GM18507 (cell line): ENCODE measurements at places on chromosomes 6 and 20.

GRCh38 chr6:122347280-122347679 is 52.2 kb upstream of the HSF2 start:
- DNase-seq, result no peak

DNA sequence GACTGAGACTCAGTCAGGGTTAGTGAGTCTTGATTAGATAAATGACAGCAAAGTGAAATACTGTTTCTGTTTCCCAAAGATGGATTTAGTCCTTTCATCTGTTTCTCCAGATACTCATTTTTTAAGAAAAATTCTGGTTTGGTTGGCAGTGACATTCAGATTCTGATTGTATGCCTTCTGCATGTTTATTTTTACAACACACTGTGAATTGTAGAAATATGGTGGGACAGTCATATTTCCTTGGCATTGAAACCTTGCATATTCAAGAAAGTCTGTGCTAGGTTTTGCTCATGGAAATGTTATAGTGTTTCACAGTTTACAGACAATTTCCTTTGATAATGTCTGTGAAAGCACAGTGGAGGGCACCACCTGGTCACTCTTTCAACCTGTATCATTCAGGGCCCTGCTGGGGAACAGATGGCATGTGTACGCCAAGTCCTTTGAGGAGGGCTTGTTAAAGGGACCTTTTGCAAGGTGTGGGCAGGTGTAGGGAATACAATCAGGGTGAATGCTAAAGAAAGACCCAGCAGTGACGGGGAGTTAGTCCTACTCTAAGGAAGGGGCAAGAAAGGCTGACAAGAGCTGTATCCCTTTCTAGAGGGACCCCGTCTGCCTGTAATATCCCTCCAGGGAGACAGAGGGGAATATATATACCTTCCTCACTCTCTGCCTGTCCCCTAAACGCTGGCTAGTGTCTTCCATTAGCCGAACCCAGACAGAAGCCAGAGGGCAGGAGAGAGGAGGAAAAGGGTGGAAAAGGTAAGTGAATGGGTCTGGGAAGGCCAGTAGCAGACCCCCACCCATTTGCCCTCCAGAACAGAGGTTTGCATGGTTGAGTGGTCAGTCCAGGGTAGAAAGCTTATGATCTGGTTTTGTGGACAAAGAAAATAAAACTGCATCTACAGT is 10.2 kb downstream of the PLCB4 start:
- no peak for DNase-seq

DNA sequence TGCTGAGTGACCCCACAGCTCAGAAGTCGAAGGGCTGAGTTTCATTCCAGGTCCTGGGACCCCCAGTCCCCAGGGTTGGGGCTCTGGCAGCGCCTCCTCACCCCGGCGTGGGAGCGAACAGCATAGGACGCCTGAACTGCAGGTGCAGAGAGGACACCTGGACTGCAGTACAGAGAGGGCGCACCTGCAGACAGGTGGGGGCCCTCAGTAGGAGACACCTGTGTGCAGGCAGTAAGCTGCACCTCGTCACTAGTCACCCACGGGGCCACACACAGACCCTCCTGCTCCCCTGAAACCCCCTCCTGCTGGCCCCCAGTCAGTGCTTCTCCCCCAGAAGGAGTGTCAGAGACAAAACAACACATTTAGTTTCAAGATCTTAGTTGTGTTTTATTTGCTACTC is 8.6 kb upstream of the NKAIN4 start:
- DNase-seq, result no peak

DNA sequence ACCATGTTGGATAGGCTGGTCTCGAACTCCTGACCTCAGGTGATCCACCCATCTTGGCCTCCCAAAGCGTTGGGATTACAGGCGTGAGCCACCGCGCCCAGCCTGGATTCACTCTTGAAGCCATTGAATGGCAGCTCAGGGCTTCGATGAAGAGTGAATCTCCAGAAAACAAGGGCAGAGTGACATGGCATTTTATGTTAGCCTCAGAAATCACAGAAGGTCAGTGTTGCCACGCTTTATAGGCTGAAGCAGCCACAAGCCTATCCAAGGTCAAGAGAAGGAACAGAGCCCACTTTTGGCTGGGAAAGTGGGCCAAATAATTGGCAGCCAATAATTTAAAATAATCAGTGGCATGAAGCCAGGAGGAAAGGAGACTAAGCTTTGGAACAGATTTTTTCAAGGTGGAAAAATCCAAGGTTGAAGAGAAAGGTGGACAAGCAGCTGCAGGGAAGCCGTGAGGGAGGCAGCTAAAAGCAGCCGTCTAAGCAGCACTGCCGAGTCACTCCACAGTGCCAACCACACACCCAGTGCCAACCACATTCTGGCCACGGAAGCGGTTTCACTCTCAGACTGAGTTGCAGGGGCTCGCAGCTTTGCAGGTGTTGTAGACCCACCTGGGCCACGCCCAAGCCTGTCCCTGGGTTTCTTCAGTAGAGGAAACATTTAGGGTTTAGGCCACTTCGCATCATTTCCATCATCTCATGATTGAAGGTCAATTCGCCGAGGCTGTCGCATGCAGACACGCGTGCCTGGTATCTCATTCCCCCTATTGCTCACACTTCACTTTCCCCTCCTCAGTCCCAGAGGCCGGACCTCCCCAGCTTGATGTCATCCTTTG is 17.4 kb upstream of the AVP start:
- no peak for DNase-seq

DNA sequence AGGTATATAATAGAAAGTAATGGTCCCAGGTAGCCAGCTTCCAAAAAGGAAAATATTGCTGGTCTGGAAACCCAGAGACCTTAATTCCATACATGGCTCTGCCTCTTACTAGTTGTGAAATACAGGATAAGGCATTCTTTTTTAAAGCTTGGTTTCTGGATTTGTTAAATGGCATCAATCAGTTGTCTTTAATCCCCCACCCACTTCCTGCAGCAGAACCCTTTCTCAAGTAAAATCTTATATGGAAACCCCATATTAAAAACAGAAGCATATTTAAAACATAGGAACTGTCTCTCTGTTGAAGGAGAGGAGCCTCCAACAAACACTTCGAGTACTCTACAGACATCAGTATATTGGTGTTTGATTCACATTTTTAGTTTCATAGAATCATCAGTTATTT is 6.2 kb upstream of the LCA5 start:
- DNase-seq, result no peak

DNA sequence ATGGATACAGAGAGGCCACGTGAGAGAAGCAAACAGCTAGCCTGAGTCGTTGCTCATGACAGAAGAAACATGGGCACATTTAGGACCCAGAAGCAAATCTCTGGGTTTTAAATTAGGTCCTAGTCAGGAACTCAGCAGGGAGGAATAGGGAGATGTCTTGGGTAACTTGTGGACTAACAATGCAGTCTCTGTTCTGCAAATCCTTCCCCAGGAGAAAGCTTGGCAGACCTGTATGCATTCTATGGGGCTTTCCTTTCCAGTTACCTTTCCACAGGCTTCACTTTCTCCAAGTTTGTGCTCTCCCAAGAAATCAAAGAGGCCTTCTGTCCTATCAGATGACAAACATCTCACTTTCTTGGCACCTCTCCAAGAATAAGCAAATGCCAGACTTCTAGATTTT is 47.2 kb upstream of the PLCB4 start:
- DNase-seq, result no peak

GRCh38 chr6:165308926-165309731 is at the start of gene C6orf118:
TSS of gene C6orf118 (minus strand) at chr6:165309605. CDS start at chr6:165309586, 19 bp downstream.
- no peak for DNase-seq

DNA sequence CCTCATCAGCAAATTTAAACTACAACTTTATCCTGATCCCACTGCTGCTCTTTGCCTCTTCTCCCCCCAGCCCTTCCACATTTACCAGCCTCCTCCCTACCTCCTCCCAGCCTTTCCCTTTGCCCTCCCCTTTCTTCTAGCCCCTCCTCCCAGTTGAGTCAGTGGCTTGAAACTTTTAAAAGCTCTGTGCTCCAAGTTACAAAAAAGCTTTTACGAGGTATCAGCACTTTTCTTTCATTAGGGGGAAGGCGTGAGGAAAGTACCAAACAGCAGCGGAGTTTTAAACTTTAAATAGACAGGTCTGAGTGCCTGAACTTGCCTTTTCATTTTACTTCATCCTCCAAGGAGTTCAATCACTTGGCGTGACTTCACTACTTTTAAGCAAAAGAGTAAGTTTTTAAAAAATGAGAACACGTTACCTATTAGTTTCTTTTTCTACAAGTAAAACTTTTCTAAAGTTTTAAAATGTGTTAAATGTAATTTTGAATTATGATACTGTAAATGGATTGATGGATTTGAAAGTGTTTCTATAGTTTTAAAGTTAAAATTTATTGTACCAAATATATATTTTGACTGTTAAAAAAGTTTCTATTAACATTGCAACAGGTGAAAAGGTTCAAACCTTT is at the start of gene GJA1:
TSS of gene GJA1 (plus strand) at position 203 of the 626 bp plus-strand sequence. CDS start 11,202 bp downstream, outside the sequence.
- DNase-seq, result no peak

DNA sequence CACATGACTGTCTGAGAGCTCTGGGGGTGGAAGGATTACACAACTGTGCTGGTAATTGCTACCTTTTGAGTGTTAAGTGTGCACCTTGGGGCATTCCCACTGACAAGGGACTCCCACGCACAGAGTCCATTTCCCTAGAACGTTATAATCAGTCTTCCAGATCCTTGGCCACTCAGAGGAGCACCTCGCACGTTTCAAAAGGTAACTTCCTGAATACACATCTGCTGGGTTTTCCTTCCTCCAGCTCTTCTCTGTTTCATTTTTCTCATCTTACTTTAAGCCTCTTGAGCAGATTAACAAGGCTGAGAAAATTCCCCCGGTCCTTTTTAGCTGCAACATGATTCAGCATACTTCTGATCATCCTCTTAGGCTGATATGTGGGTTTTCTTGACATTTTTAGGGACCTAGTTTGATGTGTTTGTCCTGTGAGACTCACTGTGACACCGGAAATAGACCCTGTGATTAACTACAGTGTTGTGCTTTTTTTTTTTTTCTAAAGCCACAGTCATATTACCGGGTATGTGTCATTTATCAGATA is 98.4 kb upstream of the DUSP22 start:
- DNase-seq, result no peak

GRCh38 chr6:43294536-43294935 is 3.5 kb upstream of the SLC22A7 start:
- no peak for DNase-seq

DNA sequence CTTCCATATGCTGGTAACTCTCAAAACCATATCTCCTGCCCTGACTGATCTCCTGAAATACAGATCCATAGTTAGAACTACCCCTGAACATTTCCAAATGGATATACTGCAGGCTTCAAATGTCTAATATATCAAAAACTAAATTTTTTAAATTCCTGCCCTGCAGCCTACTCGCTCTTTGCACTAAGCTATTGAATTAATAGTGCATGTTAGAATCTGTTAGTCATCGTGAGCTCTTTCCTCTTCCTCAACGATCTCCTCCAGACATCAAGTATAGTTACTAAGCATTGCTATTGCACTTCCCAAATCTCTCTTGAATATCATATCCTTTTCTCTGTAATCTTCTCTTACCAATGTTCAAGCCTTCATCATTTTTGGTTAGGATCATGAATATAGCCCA is 26.0 kb upstream of the RSPO3 start:
- no peak for DNase-seq

- no peak for DNase-seq
These were observed 2.3 kb upstream of the DSN1 start for GRCh38 chr20:36775826-36776225.

DNA sequence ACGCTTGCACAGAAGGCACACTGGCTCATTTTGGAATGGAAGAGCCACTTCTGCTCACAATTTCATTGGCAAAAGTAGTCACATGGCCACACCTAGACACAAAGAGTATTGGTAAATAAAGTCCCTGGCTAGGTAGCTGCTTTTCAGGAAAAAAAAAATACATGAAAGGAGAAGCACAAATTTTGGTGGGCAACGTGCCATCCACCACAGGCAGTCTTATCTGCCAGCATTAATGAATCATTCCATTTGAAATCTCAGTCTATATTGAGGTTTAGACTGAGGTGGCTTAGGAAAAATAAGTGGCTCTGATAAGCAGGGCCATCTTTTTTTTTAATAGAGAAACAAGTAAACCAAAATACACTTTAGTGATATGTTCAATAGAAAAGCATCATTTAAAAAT is 44.3 kb downstream of the ADGRB3 start:
- no peak for DNase-seq

DNA sequence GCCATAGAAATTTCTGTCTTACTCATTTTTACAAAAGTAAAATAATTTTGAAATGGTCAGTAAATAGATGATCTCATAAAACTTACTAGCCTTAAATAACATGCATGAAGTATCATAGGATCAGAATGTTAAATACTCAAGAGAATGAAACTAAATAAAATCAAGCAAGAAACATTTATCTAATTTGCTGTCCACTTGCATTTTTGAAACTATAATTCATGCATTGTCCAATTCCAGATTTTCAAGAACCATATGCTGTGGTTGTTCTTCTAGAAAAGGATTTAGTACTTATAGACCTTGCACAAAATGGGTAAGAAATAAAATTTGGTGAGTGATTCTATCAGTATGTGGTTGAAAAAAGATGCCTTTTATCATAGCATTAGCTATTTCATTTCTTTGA is 107.0 kb downstream of the STXBP5 start:
- DNase-seq, result no peak

DNA sequence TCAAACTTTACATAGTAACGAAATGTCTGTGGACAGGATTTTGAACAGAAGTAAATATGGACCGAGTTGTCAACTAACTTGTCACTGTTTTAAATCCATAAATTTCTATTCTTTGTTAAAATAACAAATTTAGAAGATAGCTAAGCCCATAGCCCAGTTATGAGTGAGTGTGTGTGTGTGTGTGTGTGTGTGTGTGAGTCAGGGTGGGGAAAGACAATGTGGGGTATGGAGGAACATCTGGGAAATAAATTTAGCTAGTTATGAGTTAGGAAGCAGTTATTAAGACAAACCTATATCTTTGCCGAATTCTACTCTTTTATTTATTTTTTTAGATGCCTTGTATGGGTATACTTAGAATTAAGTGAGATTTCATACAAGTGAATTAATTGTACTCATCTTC is 9.0 kb downstream of the TPBG start:
- no peak for DNase-seq

GRCh38 chr20:14553774-14554534 is 216.5 kb upstream of the FLRT3 start:
- no peak for DNase-seq

DNA sequence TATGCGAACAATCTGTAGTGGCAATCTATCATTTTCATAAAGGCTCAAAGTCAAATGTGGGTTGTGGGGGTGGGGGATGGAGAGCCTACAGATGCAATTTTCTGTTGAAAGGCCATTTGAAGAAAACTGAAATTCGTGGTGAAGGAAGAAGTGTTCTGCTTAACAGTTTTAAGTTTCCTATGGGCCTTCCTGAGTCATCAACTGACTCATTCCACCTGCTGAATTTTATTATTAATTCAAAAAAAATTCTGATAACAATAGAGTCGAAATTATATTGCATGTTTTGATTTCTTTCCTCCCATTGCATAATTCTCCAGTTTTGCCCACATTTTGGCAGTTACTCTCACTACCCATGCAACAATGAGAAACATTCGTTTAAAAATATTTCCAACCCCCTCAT is 622.3 kb upstream of the ARID1B start:
- DNase-seq, result no peak

GRCh38 chr20:45948742-45949541 is 14.5 kb downstream of the PCIF1 start:
- no peak for DNase-seq
